Left lobe of liver (tissue), 2 donors: ENCODE measurements at places on chromosomes 5 and 9. TPM values are rescaled to one million over a fixed set of nuclear protein-coding genes. Genes with fewer than 3 reads are reported as not detected.

- DNase-seq: no peak
Measured at GRCh38 chr5:106699198-106699597, 971.5 kb downstream of the EFNA5 start.

Gene WDR38
- not detected for total RNA-seq

DNA sequence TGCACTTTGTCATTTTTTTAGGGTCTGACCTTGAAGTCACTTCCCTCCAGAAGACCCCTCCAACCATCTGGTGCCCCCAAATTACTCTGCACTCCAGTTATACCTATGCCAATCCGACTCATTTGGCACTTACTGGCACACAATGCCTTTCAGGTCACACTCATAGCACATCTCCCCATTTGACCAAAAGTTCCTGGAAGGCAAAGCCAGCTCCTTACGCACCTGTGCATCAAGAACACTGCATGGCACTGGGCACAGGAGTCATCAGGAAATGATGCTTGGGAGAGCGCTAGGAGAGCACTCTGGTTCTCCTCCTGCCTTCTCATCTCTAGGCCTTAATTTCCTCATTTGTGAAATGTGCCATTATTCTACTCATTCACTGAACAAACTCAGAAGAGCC lies 2.9 kb downstream of the TNIP1 start:
- DNase-seq: no peak

Gene FBP1
- 476 TPM for total RNA-seq

DNA sequence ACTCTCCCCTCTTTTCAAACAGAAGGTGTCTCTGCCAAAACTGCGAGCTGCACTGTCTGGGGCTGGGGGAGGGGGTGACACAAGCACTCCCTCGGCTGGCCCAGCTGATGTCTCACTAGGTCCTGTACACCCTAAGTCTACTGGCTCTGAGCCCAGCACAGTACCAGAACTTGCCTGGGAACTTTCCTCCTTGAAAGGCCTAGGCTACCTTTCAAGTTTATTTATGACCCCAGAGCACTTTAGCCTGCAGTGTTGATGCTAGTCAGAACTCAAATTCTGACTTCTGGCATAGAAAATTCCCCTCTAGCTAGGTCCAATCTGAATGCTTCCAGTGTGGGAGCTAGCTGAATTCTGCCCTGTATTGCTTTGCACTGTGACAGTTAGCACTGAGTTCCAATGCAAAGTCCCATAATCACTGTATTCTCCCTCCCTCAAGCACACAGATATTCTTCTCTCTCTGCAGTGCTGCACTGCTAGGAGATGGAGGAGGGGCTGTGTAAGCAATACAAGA lies 10.5 kb downstream of the LURAP1L start:
- peak; percentile 52 for DNase-seq

Gene NPR2
- 3.3 TPM for total RNA-seq

GRCh38 chr9:133347515-133347984 lies 381 bp downstream of the MED22 start:
- DNase-seq: no peak
